Type B pancreatic cell (in vitro differentiated cells): ENCODE measurements at places on chromosomes 2 and 18. TPM values are rescaled to one million over a fixed set of nuclear protein-coding genes. Genes with fewer than 3 reads are reported as not detected.

GRCh38 chr2:238894950-238895298 is 47.0 kb downstream of the TWIST2 start:
- H3K4me3 ChIP-seq, result no peak overlapping the region
- no peak for DNase-seq
- peaks cover 28% of the 10 kb centered on the region for H3K4me1 ChIP-seq

GRCh38 chr2:143463719-143464118 is 334.5 kb downstream of the ARHGAP15 start:
- H3K4me3 ChIP-seq, result no peak overlapping the region
- no peak for DNase-seq
- peaks cover 3% of the 10 kb centered on the region for H3K27me3 ChIP-seq
- H3K27ac ChIP-seq, result no peak overlapping the region
- H3K36me3 ChIP-seq, result no peaks in the 10 kb centered on the region

ANKRD53 gene
- 0.55 and 0.72 TPM in 2 replicates for total RNA-seq

GRCh38 chr2:234251326-234252271 is 201.1 kb downstream of the SPP2 start:
- H3K4me1 ChIP-seq, result peaks cover 11% of the 10 kb centered on the region
- no peaks in the 10 kb centered on the region for H3K36me3 ChIP-seq
- no peak overlapping the region for H3K4me3 ChIP-seq
- DNase-seq, result no peak
- no peaks in the 10 kb centered on the region for H3K27me3 ChIP-seq
- H3K27ac ChIP-seq, result no peak overlapping the region

KIAA2012 gene
- 0.12 and 1.3 TPM in 2 replicates for total RNA-seq

SLC19A3 gene
- total RNA-seq, result 6.4 and 20.5 TPM in 2 replicates

DNA sequence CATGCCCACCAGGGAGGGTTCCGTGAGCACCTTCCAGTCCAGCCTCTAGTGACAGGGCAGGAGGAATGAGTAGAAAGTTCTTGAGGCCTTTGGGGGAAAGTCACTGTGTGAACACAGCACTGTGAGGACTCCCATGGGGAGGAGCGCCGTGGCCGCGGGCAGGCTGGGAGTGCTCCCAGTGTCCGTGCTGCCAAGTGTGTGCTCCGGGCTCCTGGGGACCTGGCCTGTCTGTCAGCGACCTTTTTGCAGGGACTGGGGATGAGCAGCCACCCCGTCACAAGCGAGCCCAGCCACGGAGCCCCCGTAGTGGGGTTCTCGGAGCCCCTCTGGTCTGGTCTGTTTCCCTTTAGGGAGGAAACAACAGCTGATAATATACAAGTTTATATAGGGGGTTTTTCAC is 36.8 kb downstream of the PDIA6 start:
- H3K36me3 ChIP-seq, result peaks cover 4% of the 10 kb centered on the region
- H3K27ac ChIP-seq, result no peak overlapping the region
- peaks cover 4% of the 10 kb centered on the region for H3K4me1 ChIP-seq
- no peak overlapping the region for H3K4me3 ChIP-seq
- DNase-seq, result no peak
- H3K27me3 ChIP-seq, result no peaks in the 10 kb centered on the region

- no peak for DNase-seq
- H3K4me1 ChIP-seq, result peaks cover 9% of the 10 kb centered on the region
- peak overlapping the region; percentile 44 for H3K4me3 ChIP-seq
- H3K27ac ChIP-seq, result peak overlapping the region; percentile 86
- no peaks in the 10 kb centered on the region for H3K36me3 ChIP-seq
Observed at GRCh38 chr2:156483741-156484173, 47.6 kb downstream of the GPD2 start.

DNA sequence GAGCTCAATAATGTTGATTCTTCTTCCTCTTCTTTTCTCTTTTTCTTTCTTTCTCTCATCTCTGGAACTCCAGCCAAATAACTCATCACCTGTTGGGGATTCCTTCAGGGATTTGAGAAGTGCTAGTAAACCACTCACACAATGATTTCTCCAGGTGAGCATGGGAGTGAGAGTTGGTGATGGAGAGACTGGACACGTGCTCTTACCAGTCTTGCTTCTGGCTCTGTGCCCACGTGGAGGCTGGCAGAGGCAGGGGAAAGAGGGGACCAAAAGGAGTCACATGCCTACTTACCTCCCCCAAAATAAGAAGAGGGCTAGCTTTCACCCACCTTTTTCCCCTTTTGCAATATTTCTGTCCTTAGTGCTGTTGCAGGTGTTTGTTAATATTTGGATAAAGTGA is 28.6 kb upstream of the CCDC85A start:
- no peak overlapping the region for H3K27ac ChIP-seq
- H3K27me3 ChIP-seq, result peaks cover 19% of the 10 kb centered on the region
- no peak overlapping the region for H3K4me3 ChIP-seq
- DNase-seq, result no peak
- H3K36me3 ChIP-seq, result no peaks in the 10 kb centered on the region
- H3K4me1 ChIP-seq, result no peaks in the 10 kb centered on the region

GKN2 gene
- 0.92 TPM in 1 of 2 replicates, not detected in the other for total RNA-seq

- H3K4me1 ChIP-seq, result peaks cover 40% of the 10 kb centered on the region
- H3K27me3 ChIP-seq, result no peaks in the 10 kb centered on the region
- no peaks in the 10 kb centered on the region for H3K36me3 ChIP-seq
- DNase-seq, result no peak
Observed at GRCh38 chr18:10522574-10522973, 3.3 kb upstream of the NAPG start.

DNA sequence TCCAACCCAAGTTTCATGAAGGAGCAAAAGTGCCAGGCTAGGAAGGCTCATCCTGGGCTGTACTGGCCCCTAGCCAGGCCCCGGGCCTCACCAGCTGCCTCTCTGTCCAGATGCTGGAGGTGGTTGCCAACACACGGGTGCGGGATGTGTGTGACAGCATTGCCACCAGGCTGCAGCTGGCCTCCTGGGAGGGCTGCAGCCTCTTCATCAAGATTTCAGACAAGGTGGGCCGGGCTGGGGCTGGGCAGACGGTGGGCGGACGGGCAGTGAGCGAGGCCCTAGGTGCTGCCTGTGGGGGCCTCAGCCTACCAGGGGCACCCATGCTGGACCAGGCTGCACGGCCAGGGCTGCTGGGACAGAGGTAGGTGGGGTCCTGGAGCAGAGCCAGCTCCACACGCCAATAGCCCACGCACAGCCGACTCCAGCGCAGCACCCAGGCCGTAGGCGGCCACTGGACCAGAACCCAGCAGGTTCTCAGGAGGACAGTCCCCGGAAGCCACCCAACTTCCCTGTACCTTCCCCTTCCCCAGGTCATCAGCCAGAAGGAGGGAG is 11.8 kb upstream of the GPR17 start:
- no peak for DNase-seq
- no peak overlapping the region for H3K27ac ChIP-seq
- no peak overlapping the region for H3K4me3 ChIP-seq
- H3K4me1 ChIP-seq, result no peaks in the 10 kb centered on the region

GRCh38 chr2:20589975-20590703 is 60.8 kb downstream of the HS1BP3 start:
- peaks cover 16% of the 10 kb centered on the region for H3K4me1 ChIP-seq
- no peak for DNase-seq
- no peak overlapping the region for H3K27ac ChIP-seq
- no peaks in the 10 kb centered on the region for H3K36me3 ChIP-seq
- no peaks in the 10 kb centered on the region for H3K27me3 ChIP-seq

GRCh38 chr2:145260081-145260480 is 740.2 kb upstream of the ZEB2 start:
- H3K4me1 ChIP-seq, result no peaks in the 10 kb centered on the region
- no peaks in the 10 kb centered on the region for H3K36me3 ChIP-seq
- no peak for DNase-seq
- no peak overlapping the region for H3K27ac ChIP-seq
- no peak overlapping the region for H3K4me3 ChIP-seq

DNA sequence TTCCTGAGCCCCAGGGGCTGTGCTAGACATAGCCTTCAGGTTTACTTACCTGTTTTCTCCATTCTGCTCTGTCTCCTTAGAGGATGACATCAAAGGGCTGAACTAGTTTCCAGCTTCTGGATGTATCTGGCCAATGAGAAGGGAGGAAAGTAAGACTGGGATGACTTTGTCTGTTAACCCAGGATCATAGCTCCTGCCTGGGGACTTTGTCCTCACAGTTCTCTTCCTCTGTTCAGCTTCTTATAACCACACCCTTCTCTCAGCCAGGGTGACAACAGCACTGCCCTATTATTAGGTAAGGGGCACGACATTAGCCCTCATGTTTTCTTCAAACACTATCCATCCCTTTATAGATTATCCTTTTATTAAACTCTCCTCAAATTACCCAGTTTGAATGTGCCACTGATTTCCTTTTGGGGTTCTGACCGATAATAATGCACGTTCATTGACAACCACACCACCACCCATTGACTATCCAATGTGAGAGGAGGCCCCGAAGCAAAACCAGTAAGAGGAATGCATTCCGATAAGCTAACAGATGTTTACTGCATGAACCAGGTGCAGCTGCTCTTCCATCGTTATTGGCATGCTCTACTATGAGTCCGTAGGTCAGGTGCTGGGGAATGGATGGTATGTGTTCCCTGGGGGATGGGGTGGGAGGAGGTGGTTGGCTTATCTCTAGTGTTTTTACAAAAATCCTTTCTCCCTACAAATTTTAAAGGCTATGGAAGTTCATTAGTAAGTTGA is 23.5 kb downstream of the TSN start:
- no peaks in the 10 kb centered on the region for H3K36me3 ChIP-seq
- no peaks in the 10 kb centered on the region for H3K27me3 ChIP-seq
- no peak overlapping the region for H3K4me3 ChIP-seq
- no peak for DNase-seq
- peak overlapping the region; percentile 33 for H3K27ac ChIP-seq

- peaks cover 43% of the 10 kb centered on the region for H3K36me3 ChIP-seq
- H3K4me3 ChIP-seq, result no peak overlapping the region
- DNase-seq, result no peak
- H3K4me1 ChIP-seq, result peaks cover 10% of the 10 kb centered on the region
- no peaks in the 10 kb centered on the region for H3K27me3 ChIP-seq
Observed at GRCh38 chr18:58386780-58387179, 242.1 kb downstream of the ALPK2 start.

SERPINB2 gene
- total RNA-seq, result 45.2 and 121 TPM in 2 replicates

DNA sequence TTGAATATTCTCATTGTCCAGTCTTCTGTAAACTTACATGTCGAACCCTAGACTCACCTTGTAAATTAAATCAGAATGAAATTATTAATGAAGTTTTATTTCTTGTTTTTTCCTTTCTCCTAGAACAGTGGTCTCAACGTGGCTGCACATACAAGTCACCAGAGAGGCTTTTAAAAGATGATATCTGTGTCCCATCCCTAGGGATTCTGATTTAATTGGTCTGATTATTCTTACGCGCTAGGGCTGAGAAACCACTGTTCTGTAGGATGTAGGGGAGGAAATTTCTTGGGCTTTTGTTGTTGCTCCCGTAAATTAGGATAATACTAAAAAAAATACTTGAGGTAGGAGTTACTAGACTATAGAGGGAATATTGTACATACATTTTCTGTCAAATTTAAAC is 32.1 kb downstream of the PPM1B start:
- H3K36me3 ChIP-seq, result peaks cover 19% of the 10 kb centered on the region
- H3K27ac ChIP-seq, result no peak overlapping the region
- H3K27me3 ChIP-seq, result no peaks in the 10 kb centered on the region
- H3K4me3 ChIP-seq, result no peak overlapping the region
- H3K4me1 ChIP-seq, result no peaks in the 10 kb centered on the region

GPR155 gene
- 1.6 and 6.2 TPM in 2 replicates for total RNA-seq

SFTPB gene
- 2.7 and 23.0 TPM in 2 replicates for total RNA-seq

- no peaks in the 10 kb centered on the region for H3K27me3 ChIP-seq
- H3K4me1 ChIP-seq, result no peaks in the 10 kb centered on the region
- no peak overlapping the region for H3K4me3 ChIP-seq
- DNase-seq, result no peak
- no peak overlapping the region for H3K27ac ChIP-seq
Observed at GRCh38 chr2:124698979-124699565, 674.0 kb downstream of the CNTNAP5 start.

DNA sequence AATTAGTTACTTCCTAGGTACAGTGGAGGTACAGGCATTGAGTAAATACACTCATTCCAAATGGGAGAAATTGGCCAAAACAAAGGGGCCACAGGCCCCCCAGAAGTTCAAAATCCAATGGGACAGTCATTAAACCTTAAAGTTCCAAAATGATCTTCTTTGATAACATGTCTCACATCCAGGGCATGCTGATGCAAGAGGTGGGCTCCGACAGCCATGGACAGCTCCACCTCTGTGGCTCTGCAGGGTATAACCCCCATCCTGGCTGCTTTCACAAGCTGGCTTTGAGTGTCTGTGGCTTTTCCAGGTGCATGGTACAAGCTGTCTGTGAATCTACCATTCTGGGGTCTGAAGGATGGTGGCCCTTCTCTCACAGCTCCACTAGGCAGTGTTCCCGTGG is 488.7 kb downstream of the DCDC2C start:
- H3K27ac ChIP-seq, result no peak overlapping the region
- H3K27me3 ChIP-seq, result peaks cover 5% of the 10 kb centered on the region
- DNase-seq, result no peak
- no peaks in the 10 kb centered on the region for H3K4me1 ChIP-seq
- H3K4me3 ChIP-seq, result no peak overlapping the region
- peaks cover 3% of the 10 kb centered on the region for H3K36me3 ChIP-seq

LONRF2 gene
- total RNA-seq, result 4.5 and 8.9 TPM in 2 replicates

- peaks cover 42% of the 10 kb centered on the region for H3K4me1 ChIP-seq
- H3K27ac ChIP-seq, result no peak overlapping the region
- DNase-seq, result no peak
- H3K4me3 ChIP-seq, result no peak overlapping the region
Observed at GRCh38 chr2:158463496-158464095, 6.8 kb downstream of the PKP4 start.

VAPA gene
- 132 and 147 TPM in 2 replicates for total RNA-seq

STPG4 gene
- total RNA-seq, result 0.36 TPM in 1 of 2 replicates, not detected in the other

DNA sequence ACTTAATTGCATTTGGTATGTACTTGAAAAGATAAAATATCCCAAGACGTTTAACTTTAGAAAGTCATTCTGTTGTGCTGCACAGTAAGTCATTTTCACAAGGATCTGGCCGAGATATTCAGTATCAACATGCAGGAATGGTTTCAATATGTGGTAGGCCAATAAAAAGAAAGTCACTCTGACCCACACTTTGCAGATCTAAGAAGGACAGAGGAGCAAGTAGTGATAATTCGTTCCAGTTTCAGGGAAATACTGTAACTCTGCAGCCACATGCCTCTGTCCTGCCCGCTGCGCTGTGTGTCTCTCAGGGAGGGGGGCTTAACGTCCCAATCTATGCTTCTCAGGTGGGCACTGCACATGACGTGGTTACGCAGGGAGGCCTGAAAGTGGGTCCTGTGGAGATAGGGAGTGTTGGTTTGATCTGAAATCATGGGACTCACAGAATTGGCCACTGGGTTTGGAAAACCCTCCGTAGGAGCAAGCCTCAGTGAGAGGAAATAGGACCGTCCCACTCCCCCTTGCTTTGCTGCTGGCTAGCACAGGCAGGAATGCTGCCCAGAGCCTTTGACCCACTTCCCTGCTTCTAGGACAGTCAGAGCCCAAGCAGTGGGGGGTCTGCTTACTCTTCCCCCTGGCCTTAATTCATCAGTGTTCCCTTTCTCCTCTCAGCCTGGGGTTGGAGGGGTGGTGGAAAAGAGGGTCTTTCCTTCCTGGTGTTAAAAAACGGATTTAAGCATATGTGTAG is 314.7 kb upstream of the SPRED2 start:
- H3K27me3 ChIP-seq, result no peaks in the 10 kb centered on the region
- no peaks in the 10 kb centered on the region for H3K36me3 ChIP-seq
- H3K4me3 ChIP-seq, result no peak overlapping the region
- peaks cover 28% of the 10 kb centered on the region for H3K4me1 ChIP-seq

- no peak overlapping the region for H3K4me3 ChIP-seq
- no peak overlapping the region for H3K27ac ChIP-seq
- no peak for DNase-seq
- peaks cover 12% of the 10 kb centered on the region for H3K4me1 ChIP-seq
Observed at GRCh38 chr2:25198209-25198525, 29.8 kb upstream of the POMC start.

GRCh38 chr2:152465541-152465940 is 130.6 kb downstream of the FMNL2 start:
- no peak overlapping the region for H3K4me3 ChIP-seq
- peaks cover 61% of the 10 kb centered on the region for H3K4me1 ChIP-seq
- H3K36me3 ChIP-seq, result no peaks in the 10 kb centered on the region
- no peak for DNase-seq
- no peaks in the 10 kb centered on the region for H3K27me3 ChIP-seq
